Adrenal gland (tissue), 19 donors: ENCODE measurements at places on chromosomes 2 and 18.

- DNase-seq, result no peak
These were observed 69.3 kb upstream of the CYP1B1 start for GRCh38 chr2:38145236-38145635.

DNA sequence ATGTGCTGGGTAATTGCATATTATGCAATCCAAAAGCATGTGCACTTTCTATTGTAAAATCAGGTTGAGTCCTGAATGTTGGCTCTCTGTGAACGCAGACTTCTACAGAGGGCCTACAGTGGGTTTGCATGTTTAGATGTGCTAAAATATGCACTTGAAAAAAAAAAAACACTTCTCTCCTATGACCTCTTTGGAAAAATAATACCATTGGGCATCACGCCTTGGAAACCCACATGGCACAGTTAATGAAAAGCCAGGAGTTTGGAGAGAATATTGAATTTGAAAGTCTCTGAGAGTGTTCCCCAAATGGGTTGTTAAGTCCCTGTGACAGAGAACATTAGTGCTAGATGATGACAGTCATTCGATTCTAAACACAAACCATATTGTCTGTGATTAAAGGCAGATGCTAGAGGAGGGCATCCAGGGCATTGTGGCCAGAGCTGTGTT, 710.4 kb upstream of the PIK3C3 start:
- no peak for DNase-seq

DNA sequence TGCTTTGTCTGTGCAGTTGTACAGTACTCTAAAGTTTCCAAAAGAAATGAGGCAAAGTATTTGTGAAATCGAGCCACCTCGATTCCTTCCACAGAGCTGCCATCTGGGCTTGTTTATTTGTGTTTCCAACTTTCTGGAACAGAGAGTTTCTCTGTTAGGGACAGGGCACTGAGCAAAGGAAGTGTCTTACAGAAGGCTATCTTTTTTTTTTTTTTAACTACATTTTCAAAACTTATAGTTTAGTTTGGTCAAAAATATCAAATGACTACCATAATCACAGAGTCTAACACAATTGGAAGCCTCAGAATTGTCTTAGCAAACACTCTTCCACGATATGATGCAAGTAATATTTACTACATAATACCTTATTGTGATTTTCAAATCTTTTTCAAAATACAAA, 796 bp downstream of the RFTN2 start:
- no peak for DNase-seq

DNA sequence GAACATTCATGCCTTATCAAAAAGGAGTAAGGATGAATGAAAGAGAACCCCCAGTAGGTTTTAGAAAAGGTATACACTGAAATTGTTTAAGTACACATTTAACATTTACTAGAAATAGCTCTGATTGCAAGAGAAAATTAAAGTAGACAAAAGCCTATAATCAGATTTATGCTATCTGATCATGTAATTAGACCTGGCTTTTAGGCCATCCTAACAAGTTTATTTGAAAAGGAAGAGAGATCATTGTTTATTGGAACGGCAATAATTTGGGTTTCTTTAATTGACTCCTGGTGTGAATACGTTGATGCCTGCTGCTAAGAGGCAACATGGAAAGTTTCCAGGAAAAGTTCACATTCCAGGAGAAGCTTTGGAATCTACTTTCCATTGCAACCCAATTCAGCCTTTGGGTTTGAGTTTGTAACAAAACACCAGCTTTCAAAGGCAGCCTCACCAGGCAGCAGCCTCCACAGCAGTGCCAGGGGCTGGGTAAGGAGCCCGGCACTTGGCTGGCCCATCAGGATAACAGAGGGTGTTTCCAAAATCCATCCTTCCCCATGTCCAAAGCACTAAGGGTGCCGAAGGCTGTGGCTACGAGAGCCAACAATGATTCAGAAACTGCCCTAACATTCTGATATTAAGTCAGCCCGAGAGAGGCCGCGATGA, 18.0 kb downstream of the FZD7 start:
- DNase-seq, result no peak

GRCh38 chr2:71715951-71716696, 262.8 kb downstream of the DYSF start:
- no peak for DNase-seq

DNA sequence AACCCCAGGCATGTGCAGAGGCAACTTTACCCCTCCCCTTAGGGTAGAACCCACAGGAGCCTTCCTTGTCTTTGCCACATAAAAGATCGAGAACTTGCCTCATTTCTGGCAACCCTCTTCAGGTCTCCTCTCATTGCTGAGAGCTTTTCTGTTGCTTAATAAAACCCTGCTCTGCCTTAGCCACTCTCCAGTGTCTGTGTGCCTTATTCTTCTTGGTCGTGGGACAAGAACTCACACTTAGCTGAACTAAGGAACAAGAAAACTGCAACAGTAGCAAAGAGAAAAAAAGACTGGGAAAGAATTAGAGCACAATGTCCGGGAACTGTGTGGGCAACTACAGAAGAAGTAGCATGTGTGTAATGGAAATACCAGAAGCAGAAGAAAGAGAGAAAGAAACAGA, 56.2 kb upstream of the SMIM21 start:
- no peak for DNase-seq

DNA sequence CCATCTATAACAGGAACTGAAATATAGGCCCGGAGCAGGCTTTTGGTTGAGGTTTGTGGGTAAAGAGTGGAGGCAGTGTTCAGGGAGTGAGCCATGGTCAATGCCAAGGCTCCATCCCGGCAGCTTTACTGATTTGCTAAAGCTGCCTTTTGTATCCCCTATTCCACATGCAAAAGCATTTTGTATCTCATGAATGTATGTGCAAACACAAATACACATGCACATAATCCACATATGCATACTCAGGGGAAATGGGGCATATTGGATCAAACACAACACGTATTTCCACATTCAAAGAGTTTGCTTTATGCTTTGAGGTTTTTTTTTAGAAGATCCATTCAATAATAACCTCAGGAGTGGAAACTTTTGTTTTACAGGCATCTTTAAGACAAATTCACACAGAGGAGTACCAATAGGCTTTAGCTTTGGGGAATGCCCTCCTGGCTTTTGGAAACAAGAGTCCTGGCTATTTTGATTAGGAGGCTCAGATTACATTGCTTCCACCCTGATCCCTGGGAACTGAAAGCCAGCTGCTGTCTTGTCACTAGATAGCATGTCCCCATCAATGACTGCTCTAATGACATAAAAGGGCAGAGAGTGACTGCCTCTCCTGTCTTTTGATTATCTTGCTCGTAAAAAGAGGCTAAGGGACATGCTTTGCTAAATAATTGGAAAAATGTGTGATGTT, 263.2 kb downstream of the EN1 start:
- no peak for DNase-seq

DNA sequence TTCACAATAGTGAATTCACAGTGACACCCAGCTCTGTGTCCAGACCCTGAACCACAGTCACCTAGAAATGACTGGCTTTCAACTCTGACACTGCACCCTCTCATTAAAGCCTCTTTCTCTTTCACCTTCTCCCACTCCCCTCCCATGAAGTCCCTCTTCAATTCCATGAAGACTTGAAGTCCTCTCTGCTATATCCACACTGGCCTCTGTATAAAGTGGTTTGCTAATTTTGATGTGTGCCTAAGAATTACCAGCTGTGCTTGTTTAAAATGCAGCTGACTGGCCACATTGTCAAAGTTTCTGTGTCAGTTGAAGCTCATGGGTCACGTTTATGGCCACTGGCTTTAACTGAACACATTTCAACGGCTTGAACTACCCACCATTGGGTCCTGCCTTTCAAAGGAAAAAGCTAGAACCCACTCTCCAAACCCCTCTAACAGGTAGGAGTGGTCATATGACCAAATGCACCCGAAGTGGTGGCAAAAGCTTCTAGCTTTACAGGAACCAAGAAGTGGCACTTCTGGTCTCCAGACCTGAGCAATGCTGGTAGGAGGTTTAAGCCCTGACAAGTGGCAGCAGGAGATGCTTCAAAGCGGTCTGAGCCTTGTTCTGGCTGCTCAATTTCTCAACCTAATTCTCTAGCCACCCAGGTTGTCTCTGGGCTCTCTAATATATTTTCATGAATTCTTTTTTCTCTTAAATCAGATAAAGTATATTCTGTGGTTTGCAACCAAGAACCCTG, 34.2 kb downstream of the B4GALT6 start:
- no peak for DNase-seq

DNA sequence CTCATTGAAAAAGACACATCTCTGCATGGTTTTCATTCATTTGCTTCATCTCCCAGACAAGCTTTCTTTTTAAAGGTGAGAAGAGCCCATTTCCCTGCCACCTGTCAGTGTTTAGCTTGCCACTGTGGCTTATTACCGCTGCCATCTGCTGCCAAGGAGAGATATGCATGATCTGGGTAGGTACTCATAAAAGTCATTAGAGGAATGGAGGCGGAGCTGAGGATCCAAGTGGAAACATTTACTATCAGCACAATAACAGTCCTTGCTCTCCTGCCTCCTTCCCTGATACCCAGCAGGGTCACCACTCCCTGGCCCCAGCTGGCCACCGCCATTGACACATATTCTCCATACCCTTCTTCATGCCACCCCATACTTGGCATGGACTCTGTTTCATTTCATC, 390.4 kb downstream of the TSN start:
- DNase-seq, result no peak
